Uterus (tissue), 4 donors: ENCODE measurements at places on chromosomes 2 and 18. TPM values are rescaled to one million over a fixed set of nuclear protein-coding genes. Genes with fewer than 3 reads are reported as not detected.

- no peak for DNase-seq
These were observed 4.9 kb downstream of the ERFE start for GRCh38 chr2:238163481-238164198.

- DNase-seq, result no peak
These were observed 29.5 kb downstream of the SERPINB5 start for GRCh38 chr18:63506336-63506646.

GRCh38 chr18:63253428-63254372, 65.9 kb downstream of the BCL2 start:
- no peak for DNase-seq

DNA sequence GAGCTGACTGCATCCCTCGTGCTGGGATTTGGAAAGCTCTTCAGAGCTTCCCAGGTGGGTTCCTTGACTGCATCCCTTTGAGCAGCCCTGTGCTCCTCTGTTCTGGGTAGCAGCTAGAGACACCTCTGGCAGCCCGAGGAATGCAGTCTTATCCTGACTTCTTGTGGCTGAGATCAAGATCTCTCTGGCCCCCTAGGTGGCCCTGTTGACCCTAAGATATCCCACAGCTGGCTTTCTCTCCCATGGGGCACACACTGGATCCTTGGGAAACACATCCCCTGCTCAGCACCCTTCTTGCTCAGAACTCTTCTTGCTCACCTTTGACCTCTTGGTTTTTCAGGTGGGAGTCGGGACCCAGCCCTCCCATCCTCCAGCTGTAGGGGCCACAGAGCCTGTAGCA, 237.2 kb downstream of the TSN start:
- DNase-seq, result no peak

GRCh38 chr2:224982910-224983711, 59.2 kb downstream of the DOCK10 start:
- DNase-seq, result no peak

GRCh38 chr2:204686406-204686805, 141.1 kb downstream of the PARD3B start:
- no peak for DNase-seq

DNA sequence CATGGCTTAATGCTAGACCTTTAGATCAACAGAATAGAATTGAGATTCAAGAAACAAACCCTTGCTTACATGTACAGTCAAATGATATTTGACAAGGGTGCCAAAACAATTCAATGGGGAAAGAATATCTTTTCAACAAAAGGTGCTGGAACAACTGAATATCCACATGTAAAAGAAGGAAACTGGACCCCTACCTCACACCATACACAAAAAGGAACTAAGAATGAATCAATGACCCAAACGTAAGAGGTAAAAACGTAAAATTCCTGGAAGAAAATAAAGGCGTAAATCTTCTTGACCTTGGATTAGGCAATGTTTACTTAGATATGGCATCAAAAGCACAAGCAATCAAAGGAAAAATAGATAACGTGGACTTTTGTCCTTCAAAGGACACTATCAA, 43.1 kb downstream of the BAZ2B start:
- no peak for DNase-seq

- DNase-seq, result no peak
These were observed 84.8 kb upstream of the DNAJC10 start for GRCh38 chr2:182631299-182631698.

DNA sequence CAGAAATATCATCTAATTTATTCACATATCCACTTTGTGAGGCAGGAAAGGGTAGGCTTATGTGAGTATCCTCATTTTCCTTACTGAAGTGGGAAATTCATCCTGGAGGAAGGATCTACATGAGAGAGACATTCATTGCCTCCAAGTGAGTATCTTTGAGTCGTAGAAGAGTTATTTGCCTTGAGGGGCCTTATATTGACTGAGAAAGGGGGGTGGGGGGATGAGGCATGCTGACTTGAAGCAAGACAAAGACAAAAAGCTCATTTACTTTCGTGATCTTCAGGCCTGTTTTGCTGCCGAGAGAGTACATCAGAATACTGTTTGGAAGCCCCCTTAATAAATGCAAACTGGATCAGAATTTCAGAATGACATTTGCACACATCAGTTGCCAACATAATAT, 17.6 kb upstream of the NEDD4L start:
- no peak for DNase-seq

GRCh38 chr2:184114439-184114838, 483.9 kb upstream of the ZNF804A start:
- DNase-seq, result no peak

DNA sequence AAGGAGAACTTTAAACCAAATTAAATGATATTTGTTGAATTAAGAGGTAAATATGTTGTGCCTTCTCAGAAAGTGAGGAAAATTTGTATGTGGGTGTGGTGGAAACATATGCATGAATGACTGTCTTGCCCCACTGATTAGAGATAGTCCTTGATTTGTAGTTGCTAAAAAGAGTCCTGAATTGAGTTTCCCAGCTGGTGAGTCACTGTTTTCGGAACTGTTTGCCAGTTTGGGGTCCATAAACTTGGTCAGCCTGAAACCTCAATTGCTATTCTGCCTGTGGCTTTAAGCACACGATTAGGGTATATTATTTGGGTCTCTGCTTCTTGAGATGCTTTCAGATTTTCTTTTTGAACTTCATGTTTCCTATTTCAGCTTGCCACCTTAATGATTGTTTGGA, 53.3 kb downstream of the PIKFYVE start:
- no peak for DNase-seq

GRCh38 chr2:156192468-156192867, 140.1 kb downstream of the NR4A2 start:
- DNase-seq, result no peak

GRCh38 chr18:69759046-69759445, 188.6 kb downstream of the CD226 start:
- DNase-seq, result no peak

DNA sequence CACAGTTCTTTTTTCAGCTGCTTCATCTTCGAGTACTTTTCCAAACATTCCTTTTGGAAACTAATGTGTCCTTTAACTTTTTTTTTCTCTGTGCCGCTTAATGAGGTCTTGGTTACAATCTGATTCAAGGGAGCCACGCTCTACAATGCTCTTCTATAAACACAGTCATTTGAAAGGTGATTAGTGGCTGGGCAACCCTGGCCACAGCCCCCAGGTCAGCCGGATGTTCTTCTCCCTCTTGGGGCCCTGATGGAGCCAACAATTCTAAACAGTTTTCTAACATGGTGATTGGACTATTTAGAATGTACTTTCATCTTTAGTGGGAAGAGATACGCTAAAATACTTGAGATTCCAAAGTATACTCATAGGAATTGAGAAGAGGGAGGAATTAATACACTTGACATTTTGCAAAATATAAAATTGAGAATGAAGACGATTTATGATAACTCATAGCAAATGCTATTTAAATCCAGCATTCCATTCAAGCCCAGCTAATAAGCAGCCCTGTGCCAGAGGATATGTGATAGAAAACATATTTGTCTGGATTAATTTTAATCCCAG, 83.7 kb upstream of the MBOAT2 start:
- DNase-seq, result no peak

GRCh38 chr2:188588235-188588634, 296.6 kb downstream of the GULP1 start:
- DNase-seq, result no peak

DNA sequence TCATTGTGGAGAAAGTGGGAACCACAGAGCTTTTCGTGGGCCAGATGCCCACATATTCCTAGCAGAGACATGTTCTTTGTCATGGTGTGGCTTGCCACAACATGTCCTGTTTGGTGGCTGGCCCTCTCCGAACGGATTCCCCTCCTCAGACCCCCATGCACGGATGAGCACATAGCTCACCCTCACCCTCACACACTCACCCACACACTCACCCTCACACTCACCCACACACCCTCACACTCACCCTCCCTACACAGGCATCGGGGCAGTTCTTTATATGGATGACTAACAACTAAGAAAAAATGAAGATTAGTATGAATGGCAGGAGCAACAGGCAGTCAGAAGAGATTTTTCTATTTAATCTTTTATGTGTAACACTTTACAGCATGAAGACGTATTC, 149.9 kb downstream of the ZNF236 start:
- no peak for DNase-seq

- no peak for DNase-seq
These were observed 146.1 kb upstream of the PID1 start for GRCh38 chr2:229417176-229417575.

- no peak for DNase-seq
These were observed 287.9 kb upstream of the TRIB2 start for GRCh38 chr2:12428786-12429185.

- no peak for DNase-seq
These were observed 25.7 kb downstream of the FANCL start for GRCh38 chr2:58215429-58215828.

GRCh38 chr2:126643431-126643830, 12.5 kb upstream of the GYPC start:
- DNase-seq, result no peak

DNA sequence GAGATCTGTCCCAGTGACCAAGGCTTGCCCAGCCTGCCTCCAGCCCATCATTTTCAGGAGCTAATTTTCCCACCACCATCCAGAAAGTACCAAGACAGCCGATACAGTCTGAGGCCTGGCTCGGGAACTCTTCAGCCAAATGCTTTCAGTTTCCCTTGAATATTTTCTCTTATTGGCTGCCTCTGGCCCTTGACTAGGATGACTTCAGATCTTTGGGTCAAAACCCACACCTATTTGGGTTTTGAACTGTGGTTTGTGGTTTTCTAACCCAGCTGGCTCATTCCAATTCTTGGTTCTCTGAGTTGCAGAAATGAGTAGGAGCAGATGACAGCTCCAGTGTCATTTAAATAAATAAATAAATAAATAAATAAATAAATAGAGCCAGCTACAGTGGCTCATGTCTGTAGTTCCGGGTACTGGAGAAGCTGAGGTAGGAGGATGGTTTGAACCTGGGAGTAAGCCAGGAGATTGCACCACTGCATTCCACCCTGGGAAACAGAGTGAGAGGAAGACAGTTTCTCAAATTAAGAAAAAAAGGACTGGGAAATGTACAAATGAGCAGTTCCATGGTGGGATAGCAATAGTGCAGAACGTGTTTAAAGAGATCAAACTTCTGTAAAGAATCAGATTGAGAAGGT, 465.0 kb upstream of the SOX11 start:
- no peak for DNase-seq

DNA sequence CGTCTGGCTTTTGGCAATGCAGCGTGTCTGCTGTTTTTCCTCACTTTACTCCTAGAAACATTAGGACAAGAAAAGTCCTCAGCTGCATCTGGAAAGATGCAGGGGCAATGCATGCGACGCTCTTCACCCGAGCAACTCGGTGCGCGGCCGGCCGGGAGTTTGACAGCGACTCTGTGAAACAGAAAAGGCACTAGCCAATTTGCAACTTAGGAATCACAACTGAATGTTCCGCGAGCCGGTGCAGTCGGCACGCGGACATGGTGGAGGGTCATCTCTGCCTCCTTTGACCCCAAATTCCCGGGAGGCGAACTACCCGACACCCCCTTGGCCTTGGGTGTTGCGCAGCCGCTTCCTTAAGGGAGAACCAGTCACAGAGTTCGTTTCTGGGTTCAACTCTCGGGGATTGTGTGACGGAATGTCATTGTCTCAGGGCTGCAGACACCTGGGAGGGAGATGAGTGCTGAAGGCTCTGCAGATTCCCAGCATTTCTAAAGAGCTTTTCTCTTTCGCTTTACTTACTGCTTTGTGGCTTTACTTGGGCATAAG, 9.8 kb downstream of the NR4A2 start:
- DNase-seq, result no peak

DNA sequence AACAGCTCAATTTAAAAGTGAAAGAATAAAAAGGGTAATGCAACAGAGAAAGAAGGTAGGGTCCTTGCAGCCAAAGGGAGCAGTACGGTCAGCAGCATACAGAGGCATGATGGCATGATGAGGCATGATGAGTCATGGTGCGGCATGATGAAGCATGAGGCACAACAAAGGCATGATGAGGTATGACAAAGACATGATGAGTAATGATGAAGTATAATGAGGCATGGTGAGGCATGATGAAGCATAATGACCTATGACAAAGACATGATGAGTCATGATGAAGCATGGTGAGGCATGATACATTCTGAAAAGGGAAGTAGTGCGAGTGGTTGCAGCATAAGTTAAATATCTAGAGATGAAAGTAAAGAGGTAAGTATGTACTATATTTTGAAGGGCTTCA, 673.2 kb downstream of the TMEM182 start:
- no peak for DNase-seq

DNA sequence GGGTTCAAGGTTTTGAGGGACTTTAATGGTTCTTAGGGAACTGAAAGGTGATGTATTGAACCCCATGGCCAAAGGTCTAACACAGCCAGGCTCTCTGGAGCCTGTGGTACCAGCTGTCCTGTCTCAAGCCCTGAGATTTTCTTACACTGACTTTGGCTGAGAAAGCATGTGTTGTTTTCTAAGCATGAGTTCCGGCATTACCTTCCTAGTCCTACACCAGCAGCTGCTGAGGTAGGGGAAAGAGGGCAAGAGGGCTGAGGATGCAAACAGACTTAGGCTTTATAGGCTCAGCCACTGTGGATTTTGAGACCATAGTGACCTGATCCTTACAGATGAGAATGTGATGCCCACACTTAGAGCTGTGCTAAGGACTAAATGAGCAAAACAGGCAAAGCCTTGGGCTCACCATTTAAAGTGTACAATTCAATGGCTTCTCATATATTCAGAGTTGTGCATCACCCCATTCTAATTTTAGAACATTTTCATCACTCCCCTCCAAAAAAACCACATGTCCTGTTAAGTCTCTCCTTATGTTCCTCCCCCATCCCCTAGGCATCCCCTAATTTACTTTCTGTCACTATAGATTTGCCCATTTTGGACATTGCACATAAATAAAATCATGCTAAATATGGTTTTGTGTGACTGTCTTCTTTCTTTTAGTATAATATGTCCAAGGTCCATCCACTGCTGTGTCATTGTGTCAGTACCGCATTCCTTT, 99.7 kb upstream of the OTOS start:
- no peak for DNase-seq

- no peak for DNase-seq
These were observed 15.7 kb upstream of the FZD7 start for GRCh38 chr2:202017940-202018339.

GRCh38 chr2:234334151-234334550, 162.7 kb downstream of the ARL4C start:
- DNase-seq, result no peak

Gene SCN7A
- total RNA-seq, result 40.0 TPM

Gene MAP3K19
- not detected for total RNA-seq

Gene MSGN1
- not detected for total RNA-seq

Gene TTR
- not detected for total RNA-seq

Gene REG1B
- total RNA-seq, result not detected

Gene INPP1
- 2.1 TPM for total RNA-seq

Gene SNTG2
- 3.2 TPM for total RNA-seq

Gene TRIM43
- total RNA-seq, result not detected

Gene BMP10
- not detected for total RNA-seq

Gene CXCR4
- total RNA-seq, result 7.1 TPM

Gene PIK3C3
- total RNA-seq, result 65.1 TPM

Gene SPATA3
- total RNA-seq, result not detected

Gene IER3IP1
- total RNA-seq, result 10.6 TPM

Gene TMEM178A
- 3.9 TPM for total RNA-seq

Gene PAIP2B
- 12.9 TPM for total RNA-seq
